Fibroblast of skin of scalp (primary cell): ENCODE measurements at places on chromosomes 5 and 9.
A peak's percentile ranks its signal among the peaks of the same experiment; 100 is the strongest.

DNA sequence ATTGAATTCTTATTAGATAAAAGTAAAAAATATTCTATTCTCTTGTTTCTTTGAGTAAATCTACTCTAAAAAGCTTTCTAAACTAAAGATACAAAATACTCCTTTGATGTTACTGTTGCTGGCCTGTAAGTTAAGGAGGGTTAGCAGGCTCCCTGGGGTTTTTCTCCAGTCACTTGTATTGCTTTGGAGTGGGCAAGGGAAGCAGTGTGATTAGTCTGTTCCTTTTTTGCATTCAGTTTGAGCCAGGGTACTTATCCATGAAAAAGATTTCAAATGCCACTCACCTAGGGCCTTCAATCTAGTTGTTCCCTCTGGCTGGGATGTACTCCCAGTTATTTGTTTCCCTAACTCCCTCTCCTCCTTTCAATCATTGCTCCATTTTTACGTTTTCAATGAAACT lies 256.2 kb upstream of the SMC2 start:
- no peak for DNase-seq

- DNase-seq: peak; percentile 71
Observed at GRCh38 chr9:33116860-33117259, 40.4 kb upstream of the SMU1 start.

DNA sequence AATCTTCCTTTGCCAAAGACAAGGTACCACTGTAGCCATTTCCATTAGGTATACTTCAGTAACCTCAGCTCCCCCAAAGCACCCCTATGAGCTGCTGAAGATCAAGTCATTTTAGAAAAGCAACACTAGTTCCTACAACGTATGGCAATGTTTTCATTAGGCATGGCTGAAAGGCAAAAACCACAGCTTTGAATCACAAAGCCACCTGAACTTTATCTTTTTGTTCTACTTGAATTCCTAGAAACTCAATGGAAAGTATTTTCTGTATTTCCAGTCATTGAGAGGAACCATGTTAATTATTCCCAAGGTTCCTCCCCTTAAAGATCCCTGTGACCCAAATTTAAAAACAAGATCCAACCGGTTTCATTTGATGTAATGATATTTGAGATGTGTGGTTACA lies 152.1 kb downstream of the EFNA5 start:
- no peak for DNase-seq

DNA sequence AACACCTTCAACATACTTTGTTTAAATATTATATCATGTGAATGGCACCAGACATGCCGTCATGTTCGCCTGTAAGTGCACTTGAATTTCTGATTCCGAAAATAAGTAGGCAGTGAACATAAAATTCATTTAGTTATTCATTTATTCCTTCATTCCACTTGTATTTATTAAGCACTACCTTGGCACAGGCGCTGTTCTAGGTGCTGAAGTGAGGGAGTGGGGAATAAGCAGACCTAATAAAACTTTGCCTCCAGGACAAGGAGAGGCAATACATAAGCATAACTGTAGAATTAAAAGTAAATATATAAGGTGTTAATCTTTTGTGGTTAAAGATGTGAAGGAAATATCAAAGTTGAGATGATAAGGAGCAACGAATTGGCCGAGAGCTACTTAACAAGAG lies 297.4 kb downstream of the TENT4A start:
- DNase-seq: no peak

GRCh38 chr9:124054582-124055227 lies 43.1 kb downstream of the LHX2 start:
- peak; percentile 75 for DNase-seq

DNA sequence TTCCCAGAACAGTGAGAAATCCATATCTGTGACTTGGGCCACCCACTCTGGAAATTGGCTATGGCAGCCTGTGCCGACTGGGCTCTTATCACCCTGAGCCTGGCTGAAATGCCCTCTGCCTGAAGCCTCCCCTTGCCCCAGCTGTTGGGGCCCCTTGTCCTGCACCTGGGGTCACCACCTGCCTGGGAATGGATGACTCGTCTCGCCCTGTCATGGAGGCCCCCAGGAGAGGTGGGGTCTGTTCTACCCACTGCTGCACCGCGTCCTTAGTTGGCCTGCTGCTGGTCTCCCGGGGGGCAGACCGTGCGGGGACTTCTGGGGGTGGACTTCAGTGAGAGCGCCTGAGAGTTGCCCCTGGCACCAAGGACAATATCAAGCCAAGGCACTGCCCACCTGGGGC lies 46.6 kb upstream of the COL5A1 start:
- no peak for DNase-seq
